ENCODE measurements at places on chromosomes 3 and 15. TPM values are rescaled to one million over a fixed set of nuclear protein-coding genes. Genes with fewer than 3 reads are reported as not detected.

GRCh38 chr15:79160211-79160610 is 69.6 kb upstream of the RASGRF1 start:
- no peak for DNase-seq

GRCh38 chr15:62503451-62503850 is 338.4 kb upstream of the C2CD4B start:
- DNase-seq, result no peak

The LMOD3 gene
- total RNA-seq, result 162 TPM

The CCDC13 gene
- 0.17 TPM for total RNA-seq
